Activated naive CD8-positive, alpha-beta T cell treated with anti-CD3 and anti-CD28 coated beads, Interleukin-2, amount 10 ng/mL, durations not matched to agents 7 days and 5 days (primary cell): ENCODE measurements at places on chromosomes 6 and 20. TPM values are rescaled to one million over a fixed set of nuclear protein-coding genes. Genes with fewer than 3 reads are reported as not detected.

The PCK1 gene
- not detected for total RNA-seq

- peaks cover 62% of the 10 kb centered on the region for H3K4me1 ChIP-seq
- no peak overlapping the region for H3K27ac ChIP-seq
- no peak for DNase-seq
- H3K36me3 ChIP-seq: peaks cover 4% of the 10 kb centered on the region
Observed at GRCh38 chr6:15443119-15443830, 197.4 kb downstream of the JARID2 start.

DNA sequence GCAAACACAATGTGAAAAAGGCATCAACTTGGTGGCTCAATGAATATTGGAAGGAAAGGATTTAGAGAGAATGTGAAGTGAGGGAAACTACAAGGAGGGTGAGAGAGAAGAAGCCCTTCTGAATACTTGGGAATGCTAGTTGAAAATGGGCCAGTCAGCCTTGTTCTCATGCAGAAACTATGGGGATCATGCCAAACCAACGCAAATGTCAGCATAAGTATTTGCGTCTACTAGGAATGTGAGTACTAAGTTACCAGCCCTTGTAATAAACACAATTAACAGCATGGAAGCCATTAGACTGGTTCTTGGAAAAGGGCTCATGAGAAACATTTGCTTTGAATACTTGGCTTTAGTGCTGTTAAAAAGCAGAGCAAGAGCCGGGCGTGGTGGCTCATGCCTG is 54.9 kb upstream of the AIG1 start:
- H3K27me3 ChIP-seq: no peaks in the 10 kb centered on the region
- H3K4me1 ChIP-seq: no peaks in the 10 kb centered on the region
- no peak overlapping the region for H3K27ac ChIP-seq
- H3K36me3 ChIP-seq: no peaks in the 10 kb centered on the region
- H3K4me3 ChIP-seq: no peak overlapping the region
- DNase-seq: no peak

The OTOR gene
- not detected for total RNA-seq

DNA sequence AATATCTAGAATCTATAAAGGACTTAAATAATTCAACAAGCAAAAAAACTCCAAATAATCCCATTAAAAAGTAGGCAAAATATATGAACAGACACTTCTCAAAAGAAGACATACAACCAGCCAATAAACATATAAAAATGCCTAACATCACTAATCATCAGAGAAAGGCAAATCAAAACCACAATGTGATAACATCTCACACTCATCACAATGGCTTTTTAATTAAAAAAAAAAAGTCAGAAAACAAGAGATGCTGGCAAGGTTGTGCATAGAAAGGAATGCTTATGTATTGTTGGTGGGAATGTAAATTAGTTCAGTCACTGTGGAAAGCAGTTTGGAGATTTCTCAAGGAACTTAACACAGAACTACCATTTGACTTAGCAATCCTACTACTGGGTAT is 979.6 kb upstream of the MAP3K7 start:
- H3K27ac ChIP-seq: no peak overlapping the region
- no peaks in the 10 kb centered on the region for H3K27me3 ChIP-seq
- H3K4me3 ChIP-seq: no peak overlapping the region
- H3K4me1 ChIP-seq: no peaks in the 10 kb centered on the region
- H3K36me3 ChIP-seq: no peaks in the 10 kb centered on the region

DNA sequence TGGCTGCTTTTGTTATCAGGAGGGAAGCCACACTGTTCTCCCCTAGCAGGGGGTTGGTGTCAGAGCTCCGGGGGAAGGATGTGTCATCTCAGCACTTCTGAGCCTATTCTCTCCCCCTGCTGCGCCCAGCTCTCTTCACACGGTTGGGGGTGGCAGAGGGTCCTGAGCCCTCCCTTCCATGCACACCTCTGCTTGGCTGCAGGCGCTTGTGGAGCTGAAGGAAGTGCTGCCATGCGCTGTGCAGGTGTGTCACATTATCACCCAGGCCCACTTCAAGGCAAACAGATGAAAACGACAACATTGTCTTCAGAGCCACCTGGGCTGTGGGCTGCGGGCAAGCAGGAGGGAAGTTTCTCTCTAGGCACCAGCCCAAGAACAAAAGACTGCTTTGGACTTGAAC is 263.4 kb downstream of the BMP7 start:
- DNase-seq: no peak
- H3K27me3 ChIP-seq: peaks cover 9% of the 10 kb centered on the region
- no peak overlapping the region for H3K27ac ChIP-seq
- H3K4me3 ChIP-seq: no peak overlapping the region

DNA sequence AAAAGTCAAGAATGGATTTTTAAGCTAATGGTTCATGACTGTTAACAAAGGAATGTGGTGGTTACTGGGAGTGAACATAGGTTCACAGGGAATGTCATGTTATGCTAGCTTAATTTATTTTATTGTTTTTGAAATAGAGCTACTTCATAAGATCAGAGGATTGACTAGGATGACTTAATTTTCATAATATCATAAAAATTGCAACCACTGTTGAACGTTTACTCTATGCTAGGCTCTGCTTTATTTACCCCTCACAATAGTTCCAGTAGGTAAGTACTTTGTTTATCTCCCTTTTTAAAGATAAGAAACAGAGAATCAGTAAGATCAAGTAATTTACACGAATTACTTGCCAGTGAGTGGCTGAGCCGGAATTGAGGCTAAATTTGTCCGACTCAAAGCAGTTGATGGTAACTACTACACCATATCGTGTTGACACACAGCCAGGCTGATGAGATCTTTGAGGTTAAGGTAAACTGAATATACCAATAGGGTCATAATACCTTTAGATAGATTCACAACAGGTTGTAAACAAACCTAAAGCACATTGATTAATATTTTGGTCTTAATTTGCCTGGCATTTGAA is 194.6 kb upstream of the CITED2 start:
- no peak overlapping the region for H3K4me3 ChIP-seq
- no peak for DNase-seq
- H3K27ac ChIP-seq: no peak overlapping the region
- no peaks in the 10 kb centered on the region for H3K4me1 ChIP-seq
- H3K36me3 ChIP-seq: no peaks in the 10 kb centered on the region

- H3K4me3 ChIP-seq: no peak within 1 kb of the TSS
- peaks cover 4% of the 10 kb centered on the region for H3K27me3 ChIP-seq
- DNase-seq: no peak
- no peaks in the 10 kb centered on the region for H3K36me3 ChIP-seq
Observed at GRCh38 chr6:10521104-10521808, at the start of gene GCNT2. Gene GCNT2, plus strand, starts transcription at chr6:10521351. Its CDS starts 7,561 bp downstream, at chr6:10528912.

- H3K27ac ChIP-seq: no peak overlapping the region
- H3K4me1 ChIP-seq: no peaks in the 10 kb centered on the region
- DNase-seq: peak; percentile 19
- H3K4me3 ChIP-seq: no peak overlapping the region
- no peaks in the 10 kb centered on the region for H3K36me3 ChIP-seq
Observed at GRCh38 chr20:63124782-63125580, 91.0 kb downstream of the YTHDF1 start.

GRCh38 chr20:8547035-8547650 is 415.1 kb downstream of the PLCB1 start:
- no peak overlapping the region for H3K4me3 ChIP-seq
- no peak overlapping the region for H3K27ac ChIP-seq
- no peaks in the 10 kb centered on the region for H3K36me3 ChIP-seq
- peaks cover 1% of the 10 kb centered on the region for H3K27me3 ChIP-seq
- H3K4me1 ChIP-seq: no peaks in the 10 kb centered on the region

DNA sequence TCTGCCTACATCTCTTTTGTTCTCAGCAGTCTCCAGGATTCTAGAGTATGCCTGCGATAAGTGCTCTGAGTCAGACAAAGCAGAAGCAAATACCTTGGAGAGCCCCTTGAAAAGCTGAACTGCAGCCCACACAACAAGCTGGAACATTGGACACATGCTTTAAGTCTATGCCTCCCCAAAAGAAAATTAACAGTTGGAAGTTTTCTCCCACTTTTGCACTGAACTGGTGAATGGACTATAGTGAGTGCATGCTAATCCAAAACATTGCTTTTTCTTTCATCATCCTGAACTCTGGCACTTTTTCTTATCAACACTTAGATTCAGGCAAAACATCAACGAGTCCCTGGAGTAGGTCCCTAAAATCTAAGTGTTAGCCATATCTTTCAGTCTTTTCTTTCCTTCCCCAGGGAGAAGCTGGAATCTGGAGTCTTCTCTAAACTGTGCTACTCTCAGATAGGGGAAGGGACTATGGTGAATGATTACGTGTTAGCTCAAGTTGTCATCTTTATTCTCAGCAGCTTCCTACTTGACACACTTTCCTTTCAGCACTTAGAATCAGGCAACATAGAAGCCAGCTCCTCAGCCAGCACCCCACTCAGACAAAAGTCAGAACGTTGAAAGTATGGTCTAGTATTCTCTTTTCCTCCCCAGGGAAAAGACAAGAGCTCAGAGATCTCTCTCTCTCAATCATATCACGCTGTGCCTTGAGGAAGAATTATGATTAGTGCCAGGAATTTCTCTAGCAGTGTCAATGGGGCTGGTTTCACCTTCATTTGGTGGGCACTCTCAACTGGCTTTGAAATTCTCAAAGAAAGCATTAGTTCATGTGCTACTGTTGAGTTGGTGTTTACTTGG is 811.0 kb upstream of the GJE1 start:
- DNase-seq: no peak
- H3K36me3 ChIP-seq: no peaks in the 10 kb centered on the region
- H3K4me3 ChIP-seq: no peak overlapping the region
- H3K27ac ChIP-seq: no peak overlapping the region
- peaks cover 6% of the 10 kb centered on the region for H3K4me1 ChIP-seq

DNA sequence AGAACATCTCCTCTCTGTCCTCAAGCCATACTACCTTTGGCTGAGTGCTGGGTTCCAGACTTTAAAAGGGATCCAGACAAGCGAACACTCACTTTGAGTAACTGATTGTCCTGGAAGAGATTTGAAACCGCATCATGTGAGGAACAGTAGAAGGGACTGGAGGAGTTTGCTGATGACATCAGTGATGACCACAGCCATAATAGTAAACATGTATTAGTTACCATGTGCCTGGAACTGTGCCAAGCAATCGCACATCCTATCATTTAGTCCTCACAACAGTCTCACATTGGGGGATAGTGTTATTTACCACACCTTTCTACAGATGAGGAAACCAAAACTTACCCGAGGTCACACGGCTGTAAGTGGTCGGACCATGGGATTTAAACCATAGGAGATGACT is 39.8 kb downstream of the ARMC2 start:
- no peak overlapping the region for H3K4me3 ChIP-seq
- DNase-seq: no peak
- H3K27ac ChIP-seq: no peak overlapping the region
- peaks cover 9% of the 10 kb centered on the region for H3K4me1 ChIP-seq
- H3K36me3 ChIP-seq: peaks cover 10% of the 10 kb centered on the region

- peaks cover 3% of the 10 kb centered on the region for H3K4me1 ChIP-seq
- H3K4me3 ChIP-seq: no peak overlapping the region
- no peaks in the 10 kb centered on the region for H3K36me3 ChIP-seq
- DNase-seq: no peak
Observed at GRCh38 chr6:25239498-25239897, 39.7 kb upstream of the CARMIL1 start.

The C4A gene
- total RNA-seq: 6.7 TPM

GRCh38 chr6:32234934-32235333 is 11.1 kb upstream of the NOTCH4 start:
- DNase-seq: no peak
- no peak overlapping the region for H3K4me3 ChIP-seq
- H3K4me1 ChIP-seq: no peaks in the 10 kb centered on the region
- H3K36me3 ChIP-seq: no peaks in the 10 kb centered on the region
- no peak overlapping the region for H3K27ac ChIP-seq
